T1000 (cell line): ENCODE measurements at places on chromosomes 1 and 21.

- DNase-seq = no peak
These were observed 58.5 kb downstream of the STYXL2 start for GRCh38 chr1:167152192-167152876.

DNA sequence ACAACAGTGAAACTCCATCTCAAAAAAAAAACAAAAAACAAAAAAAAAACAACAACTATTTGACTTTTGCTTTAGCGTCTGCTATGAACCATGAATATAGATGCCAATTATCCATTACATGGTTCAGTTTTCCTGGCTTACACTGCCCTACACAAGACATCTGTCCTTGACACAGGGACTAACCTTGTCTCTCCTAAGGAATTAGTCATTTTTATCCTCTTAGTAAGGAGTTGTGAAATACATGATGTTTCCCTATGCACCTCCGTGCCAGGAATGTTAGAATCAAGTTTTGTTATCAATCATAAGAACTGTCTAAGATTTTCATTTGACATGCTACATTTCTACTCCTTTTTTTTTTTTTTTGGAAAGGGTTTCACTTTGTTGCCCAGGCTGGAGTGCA lies 241.8 kb downstream of the KIF26B start:
- no peak for DNase-seq

- peak; percentile 13 for DNase-seq
These were observed 29.7 kb downstream of the SERTAD4 start for GRCh38 chr1:210262167-210262896.

GRCh38 chr1:22139817-22140216 lies 3.1 kb downstream of the WNT4 start:
- no peak for DNase-seq

GRCh38 chr1:27132624-27133023 lies 22.3 kb downstream of the SLC9A1 start:
- DNase-seq = no peak

GRCh38 chr21:34590520-34590919 lies 24.4 kb downstream of the RCAN1 start:
- no peak for DNase-seq

DNA sequence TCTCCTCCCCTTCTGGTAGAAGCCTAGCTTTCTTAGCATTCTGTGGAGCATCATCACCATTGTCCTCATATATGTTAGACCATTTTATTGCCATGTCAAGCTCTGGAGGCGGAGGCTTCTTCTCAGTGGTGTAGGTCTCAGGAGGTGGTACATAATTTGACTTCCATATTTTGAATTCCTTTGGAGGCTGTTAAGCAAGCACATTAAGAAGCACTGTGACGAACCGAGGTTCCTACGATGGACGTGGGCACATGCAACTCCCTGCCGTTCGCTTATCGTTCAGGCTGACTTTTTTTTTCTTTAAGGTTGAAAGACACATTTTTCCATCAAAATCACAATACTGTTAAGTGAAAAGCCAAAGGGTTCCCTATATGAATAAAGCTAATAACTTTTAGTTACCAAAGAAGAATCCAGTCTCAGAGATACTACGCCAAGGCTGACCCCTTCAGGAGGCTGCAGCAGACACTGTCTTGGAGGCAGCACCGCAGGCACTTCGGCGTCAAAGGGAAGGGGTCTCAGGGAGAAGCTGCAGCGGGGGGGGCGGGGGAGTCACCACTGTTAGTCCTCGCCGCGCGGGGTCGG lies 835 bp downstream of the C1orf52 start:
- no peak for DNase-seq

- DNase-seq = no peak
These were observed 45.1 kb upstream of the PALMD start for GRCh38 chr1:99600782-99601181.

DNA sequence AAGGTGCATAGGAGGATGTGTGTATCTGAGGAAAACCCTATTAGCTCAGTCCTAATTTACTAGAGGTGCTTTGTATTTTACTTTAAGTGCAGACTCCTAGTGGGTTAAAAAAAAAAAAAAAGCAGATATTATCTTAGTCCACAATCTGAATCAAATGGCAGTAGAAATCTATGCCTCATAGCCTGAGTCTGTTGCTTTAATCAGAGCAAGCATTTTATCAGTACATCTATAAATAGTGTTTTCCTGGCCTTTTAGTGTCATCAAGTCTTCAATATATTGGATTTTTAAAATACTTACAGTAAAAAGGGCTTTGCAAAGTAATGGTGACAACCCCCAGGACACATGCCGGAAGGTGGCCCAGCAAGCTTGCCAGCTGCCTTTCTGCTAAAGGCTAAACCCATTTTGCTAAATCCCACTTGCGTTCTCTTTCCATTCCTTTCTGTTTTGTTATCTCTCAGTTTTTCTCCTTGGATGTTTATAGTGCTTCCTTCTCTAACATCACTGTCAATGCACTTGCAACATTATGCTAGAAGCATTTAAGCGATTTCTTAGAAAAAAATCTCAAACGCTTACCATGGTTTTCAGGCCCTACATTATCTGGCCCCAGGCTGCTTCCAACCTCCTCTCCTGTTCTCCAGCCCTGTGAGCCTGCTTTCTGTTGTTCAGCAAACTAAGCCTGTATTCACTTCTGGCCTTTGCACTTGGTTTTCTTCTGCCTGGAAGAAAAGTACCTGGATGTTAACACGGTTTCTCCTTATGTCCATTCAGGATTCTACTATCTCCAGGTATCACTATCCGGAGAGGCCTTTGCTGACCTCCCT lies 206.3 kb downstream of the PDE4B start:
- DNase-seq = no peak

- DNase-seq = no peak
These were observed 207.7 kb upstream of the KAZN start for GRCh38 chr1:14390816-14391215.

- DNase-seq = no peak
These were observed 153.9 kb upstream of the GREM2 start for GRCh38 chr1:240765732-240766363.

DNA sequence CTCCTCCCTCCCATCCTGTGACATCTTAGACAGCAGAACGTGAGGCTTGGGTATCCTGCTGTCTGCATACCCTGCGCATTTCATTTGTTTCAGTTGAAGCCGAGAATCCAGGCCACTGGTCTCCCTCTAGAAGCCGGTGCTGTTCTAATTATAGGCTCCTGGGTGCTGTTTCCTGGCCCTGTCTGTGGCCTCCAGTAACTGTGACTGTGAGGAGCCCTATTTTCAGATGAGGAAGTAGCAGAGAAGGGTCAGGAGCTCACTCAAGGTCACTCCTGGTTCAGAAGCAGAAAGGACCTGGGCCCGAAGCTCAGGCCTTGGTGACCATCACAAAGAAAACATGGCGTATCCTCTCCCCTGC lies 24.0 kb downstream of the COQ8A start:
- no peak for DNase-seq

DNA sequence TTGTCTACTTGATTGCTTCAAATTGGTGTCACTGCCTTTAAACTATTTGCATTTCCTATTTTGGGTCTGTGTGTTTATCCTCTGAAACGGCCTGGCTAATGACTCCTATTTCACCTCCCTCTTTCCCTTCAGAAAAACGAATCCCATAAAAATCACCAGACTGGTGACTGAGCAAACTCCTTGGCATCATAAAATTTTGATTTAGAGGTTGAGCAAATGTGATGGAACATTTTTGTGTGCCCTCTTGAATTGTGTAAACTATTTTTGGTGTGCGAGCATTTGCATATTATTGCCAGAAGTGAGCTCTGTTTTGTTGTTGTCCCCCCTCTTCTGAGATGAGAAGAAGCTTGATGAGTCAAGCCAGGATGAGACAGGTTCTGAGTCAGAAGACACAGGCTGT lies 316.1 kb downstream of the AJAP1 start:
- no peak for DNase-seq

DNA sequence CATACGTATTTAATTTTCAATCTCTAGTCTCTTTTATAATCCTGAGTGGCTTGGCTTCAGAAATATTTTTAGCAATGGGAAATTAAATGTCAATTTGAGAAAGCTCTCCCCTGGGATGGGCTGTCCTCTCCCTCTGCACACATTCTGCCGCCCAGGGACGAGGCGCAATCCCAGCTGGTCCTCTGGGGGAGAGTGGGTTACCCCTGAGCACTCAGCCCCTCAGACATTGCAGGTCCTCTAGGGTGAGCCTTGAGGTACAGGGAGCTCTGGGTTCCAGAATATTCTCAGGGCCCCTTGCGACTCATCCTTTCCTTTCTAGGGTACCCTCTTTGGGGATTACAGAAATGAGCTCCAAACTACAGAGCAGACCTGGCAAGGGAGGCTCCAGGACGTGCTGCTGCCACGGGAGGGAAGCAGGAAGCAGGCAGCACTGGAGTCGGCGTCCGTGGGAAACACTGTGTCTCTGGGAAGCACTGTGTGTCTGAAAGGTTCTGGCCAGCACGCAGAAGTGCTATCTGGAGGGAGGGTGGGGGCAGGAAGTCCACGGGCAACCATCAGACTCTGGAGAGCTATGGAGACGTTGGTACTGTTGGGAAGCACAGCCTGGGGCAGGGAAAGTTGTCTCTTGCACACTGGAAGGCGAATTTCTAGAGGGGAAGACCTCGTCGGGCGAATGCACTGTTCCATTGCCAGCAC lies 343.3 kb upstream of the VAMP3 start:
- DNase-seq = no peak

- DNase-seq = no peak
These were observed 13.5 kb downstream of the TOR3A start for GRCh38 chr1:179095377-179095776.

DNA sequence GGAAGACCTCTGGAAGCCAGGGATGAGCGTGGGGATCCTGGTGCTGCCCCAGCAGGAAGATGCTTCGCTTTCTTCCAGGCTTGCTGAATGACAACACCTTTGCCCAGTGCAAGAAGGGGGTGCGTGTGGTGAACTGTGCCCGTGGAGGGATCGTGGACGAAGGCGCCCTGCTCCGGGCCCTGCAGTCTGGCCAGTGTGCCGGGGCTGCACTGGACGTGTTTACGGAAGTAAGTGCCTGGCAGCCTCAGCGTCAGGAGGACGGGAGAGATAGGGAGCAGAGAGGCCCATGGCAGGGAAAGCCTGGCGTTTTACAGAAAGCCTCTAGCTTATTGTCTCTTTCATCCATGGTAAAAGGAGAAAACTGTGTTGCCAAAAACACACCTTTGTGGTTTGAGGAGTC lies 23.5 kb downstream of the PHGDH start:
- no peak for DNase-seq

- no peak for DNase-seq
These were observed 630.0 kb upstream of the ADGRL2 start for GRCh38 chr1:81170721-81171120.

DNA sequence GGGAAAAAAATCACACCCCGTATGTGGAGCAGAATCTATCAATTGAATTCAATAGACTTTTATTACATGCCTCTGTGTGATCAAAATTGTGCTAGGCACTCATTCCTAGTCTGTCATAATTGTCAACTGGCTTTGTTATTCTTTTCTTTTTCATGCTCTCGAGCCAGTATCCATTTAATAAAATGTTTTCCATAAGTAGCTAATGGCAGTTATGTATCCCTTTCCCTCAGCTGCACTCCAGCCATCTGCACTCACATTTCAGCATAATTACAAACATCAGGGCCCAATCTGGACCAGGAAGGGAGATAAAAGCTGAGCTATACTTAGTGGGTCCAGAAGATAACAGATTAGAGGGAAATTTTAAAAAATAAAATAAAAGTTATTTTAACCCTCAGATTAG lies 15.9 kb downstream of the RGS5 start:
- no peak for DNase-seq

GRCh38 chr1:44507490-44508396 lies 102.7 kb downstream of the RNF220 start:
- no peak for DNase-seq

DNA sequence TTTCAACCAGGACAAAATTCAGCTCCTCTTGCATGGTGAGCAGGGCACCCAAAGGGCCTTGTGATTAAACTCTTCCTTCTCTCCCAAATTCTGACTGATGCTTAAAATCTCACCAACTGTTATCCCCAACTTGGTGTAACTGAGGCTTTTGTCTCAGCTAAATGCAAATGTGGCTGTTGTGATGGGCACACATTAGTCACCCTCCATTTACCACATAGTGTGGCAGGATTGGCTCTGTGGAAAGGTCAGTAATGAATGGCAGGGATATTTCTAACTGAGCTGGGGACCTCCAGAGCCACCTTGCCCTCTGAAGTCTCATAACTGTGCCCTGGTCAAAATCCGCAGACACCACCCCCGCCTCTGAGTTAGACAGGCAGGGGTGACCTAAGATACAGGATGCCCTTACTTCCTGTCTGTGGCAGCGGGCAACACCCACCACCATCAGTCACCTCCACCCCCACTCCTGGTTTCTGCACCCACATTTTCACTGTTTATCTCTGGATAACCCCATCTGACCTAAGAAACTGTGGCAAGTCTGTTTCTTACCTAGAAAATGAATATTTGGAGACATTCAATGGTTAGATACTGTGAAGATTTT lies 25.4 kb upstream of the RGS16 start:
- DNase-seq = no peak

GRCh38 chr1:119330466-119331189 lies 38.0 kb upstream of the HAO2 start:
- DNase-seq = peak; percentile 31

- DNase-seq = no peak
These were observed 224.7 kb upstream of the FAM78B start for GRCh38 chr1:166391279-166392066.

GRCh38 chr1:59690171-59690930 lies 124.4 kb upstream of the HOOK1 start:
- DNase-seq = no peak

DNA sequence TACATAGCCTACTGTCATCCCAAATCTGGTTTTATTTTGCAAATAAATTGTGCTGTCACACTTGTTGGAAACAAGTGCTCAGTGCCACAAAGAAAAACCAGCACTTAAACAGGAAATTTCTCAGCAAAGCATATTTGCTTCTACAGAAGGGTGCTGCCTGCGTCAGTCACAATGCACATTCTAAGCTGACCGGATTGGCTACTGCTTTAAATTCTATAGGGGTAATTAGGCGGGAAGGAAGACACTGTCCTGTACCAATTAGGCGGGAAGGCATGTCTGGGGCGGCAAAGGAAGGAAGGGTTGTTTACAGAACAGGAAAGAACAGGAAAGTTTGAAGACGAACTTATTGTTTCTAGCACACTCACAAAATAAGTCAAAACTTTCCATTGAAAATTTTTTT lies 2.8 kb downstream of the IFI16 start:
- no peak for DNase-seq

DNA sequence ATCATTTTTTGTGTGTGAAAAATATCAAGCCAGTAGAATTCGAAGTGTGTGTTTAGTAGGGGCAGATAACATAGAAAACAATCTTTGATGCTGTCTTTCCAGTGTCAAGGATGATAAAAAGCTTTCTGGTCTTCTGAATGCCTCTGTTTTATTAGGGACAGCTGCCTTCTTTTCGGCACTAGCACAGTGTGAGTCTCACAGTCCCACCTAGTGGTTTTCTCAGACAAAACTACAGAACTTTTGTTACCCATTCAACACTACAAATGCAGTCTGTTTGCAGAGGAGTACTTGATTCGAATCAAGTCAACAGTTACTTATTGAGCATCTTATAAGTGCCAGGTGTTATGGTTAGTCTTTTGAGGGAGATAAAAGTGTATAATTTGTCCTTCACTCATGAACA lies 30.6 kb upstream of the MCOLN3 start:
- no peak for DNase-seq
